ENCODE measurements at places on chromosomes 13 and 19.

- DNase-seq = no peak
These were observed 113.6 kb upstream of the PCDH9 start for GRCh38 chr13:67343777-67344176.

DNA sequence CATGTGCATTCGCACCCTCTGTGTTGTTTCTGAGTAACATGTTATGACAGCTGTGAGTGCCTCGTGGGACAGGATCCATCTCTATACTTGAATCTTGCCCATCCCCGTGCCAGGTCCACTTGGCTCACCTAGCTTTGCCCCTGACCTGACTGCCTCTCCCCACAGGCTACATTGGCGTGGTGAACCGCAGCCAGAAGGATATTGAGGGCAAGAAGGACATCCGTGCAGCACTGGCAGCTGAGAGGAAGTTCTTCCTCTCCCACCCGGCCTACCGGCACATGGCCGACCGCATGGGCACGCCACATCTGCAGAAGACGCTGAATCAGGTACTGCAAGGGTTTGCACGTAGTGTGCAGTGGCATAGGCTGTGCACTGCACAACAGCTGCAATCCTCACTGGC is 53.2 kb downstream of the TMED1 start:
- no peak for DNase-seq

- no peak for DNase-seq
These were observed 196.6 kb upstream of the GPR12 start for GRCh38 chr13:26957182-26957581.

DNA sequence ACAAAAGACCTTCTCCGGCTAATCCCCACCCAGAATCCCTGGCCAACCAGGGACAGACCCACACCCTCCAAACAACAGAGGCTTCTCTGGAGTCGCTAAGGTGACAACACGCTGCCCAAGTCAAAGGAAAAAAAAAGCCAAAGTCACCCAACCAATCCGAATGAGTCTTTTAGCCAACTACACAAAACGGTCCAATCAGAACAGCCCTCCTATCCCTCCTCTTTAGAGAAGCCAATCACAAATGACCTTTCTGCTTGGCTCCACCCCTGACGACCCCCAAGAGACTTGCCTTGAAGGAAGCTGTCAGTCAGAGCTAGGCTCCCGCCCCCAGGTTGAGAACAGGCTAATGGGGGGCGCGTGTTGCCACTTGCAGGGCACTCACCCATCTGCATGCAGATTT is 6.6 kb upstream of the FBXW9 start:
- no peak for DNase-seq

- DNase-seq = no peak
These were observed 222.5 kb downstream of the OXGR1 start for GRCh38 chr13:96771486-96772367.

- DNase-seq = no peak
These were observed 40.0 kb downstream of the ESD start for GRCh38 chr13:46756977-46757376.

Data from AG09309 (cell line).